ENCODE measurements at places on chromosomes 2 and 18.

GRCh38 chr18:45687621-45688020 lies 36.4 kb upstream of the SLC14A1 start:
- DNase-seq = peak; percentile 73

GRCh38 chr2:207724113-207724512 lies 12.7 kb downstream of the CCNYL1 start:
- DNase-seq = no peak

DNA sequence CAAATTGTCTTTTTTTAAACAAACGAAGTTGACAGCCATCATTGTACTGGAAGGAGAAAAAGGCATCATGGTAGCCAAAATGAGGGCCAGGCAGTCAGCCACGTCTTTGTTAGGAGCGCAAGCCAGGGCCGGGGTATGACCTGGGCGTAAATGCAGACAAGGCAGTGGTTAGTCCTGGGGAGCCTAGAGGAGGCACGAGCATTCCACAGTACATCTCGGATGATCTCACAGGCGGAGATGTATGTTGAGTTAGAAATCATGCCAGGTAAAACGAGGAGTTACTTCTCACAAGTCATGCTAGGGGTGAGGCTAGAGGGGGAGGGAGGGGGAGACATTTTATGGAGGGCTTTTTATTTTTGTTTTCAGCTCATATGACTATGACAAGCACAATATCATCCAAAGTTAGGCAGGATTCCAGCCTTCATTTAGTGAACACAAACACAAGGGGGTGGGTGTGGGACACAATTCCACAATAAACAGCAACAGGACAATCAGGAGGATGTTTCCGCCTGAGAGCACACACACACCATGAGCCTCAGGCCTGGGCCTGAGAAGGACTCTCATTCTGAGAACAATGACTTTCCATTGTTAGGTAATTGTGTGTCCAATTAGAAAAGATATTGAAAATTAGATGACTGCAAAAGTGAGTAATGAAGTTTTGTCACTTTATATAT lies 64.4 kb upstream of the PGAP1 start:
- DNase-seq = no peak

DNA sequence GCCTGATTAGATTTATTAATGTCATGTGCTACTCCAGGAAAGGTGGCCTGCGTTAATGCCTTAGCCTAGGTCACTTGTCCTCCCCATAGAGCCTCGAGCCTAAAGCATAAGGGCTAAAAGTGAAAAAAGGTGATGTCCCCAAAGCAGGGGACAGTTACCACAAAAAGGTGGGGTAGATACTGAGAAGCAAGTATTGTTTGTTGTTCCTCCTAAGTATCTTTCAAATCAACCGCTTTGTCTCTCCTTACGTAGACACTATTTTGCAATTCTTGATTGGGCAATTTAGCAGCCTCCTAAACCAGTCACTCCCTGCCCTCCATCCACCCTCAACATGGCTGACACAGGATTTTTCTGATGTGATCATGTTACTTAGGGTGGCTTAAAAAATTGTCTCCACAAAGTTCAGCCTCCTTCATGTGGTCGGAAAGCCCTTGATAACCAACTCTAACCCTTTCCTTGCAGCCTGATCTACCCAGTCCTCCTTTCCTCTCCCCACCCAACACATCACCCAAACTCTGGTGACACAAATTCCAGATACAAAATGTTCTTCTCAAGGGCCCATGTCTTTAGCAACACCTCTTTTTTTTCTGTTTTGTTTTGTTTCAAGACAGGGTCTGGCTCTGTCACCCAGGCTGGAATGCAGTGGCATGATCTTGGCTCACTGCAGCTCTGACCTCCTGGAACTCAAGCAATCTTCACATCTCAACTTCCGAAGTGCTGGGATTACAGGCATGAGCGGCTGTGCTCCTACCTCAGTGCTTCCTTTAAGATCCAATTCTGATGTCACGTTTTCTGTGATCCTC lies 6.9 kb downstream of the INHA start:
- no peak for DNase-seq

- DNase-seq = no peak
Observed at GRCh38 chr2:241156971-241157441, 6.7 kb downstream of the PPP1R7 start.

DNA sequence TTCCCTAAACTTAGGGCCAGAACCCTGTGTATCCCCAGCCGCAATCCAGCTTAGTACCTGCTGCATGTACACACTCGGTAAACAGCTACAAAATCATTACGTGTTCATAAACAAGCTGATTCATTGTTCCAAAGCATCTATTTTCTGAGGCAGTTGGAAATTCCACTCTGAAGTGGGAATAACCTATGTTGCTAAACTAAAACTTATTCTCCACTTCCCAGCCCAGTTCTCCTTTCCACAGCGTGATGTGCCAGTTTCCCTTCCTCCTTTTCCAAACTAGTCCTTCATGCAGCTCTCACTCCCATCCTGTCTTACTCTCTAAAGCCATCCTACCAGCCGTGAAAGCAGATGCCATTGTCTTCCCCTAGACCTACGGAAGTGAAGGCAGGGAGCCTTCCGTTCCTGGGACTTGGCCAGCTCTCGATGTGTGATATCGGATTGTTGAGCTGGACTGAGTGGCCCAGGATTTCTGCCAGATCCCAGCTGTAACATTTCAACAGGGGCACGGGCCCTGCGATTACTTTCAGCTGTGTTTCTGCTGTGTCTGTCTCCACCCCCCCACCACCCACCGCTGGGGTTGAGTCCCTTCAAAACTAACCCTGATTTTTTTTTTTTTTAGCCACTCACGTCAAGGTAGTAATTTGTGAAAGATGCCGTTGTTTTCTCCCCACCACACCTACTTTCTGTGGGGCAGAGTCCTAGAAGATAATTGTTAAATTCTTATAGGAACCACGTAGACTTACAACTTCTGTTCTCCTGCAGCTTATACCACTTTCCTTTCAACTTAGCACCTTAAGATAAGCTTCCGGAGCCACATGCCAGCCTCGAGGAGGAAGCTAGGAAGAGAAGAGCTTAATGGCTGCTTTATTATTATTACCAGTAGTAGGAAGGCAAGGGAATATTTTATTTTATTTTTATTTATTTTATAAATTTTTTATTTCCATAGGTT lies 100.9 kb downstream of the CRIM1 start:
- DNase-seq = no peak

- no peak for DNase-seq
Observed at GRCh38 chr2:124867247-124867646, 842.2 kb downstream of the CNTNAP5 start.

DNA sequence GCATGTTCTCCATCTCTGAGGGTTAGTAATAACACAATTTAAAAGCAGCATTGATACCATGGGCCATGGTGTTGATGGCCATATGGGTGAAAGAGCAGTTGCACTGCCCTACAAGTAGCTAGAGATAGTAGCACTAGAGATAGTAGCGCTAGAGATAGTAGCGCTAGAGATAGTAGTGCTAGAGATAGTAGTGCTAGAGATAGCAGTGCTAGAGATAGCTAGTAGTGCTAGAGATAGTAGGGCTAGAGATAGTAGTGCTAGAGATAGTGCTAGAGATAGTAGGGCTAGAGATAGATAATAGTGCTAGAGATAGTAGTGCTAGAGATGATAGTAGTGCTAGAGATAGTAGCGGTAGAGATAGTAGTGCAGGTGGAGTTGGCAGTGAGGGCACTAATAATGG lies 39.5 kb upstream of the KLHL14 start:
- DNase-seq = no peak

DNA sequence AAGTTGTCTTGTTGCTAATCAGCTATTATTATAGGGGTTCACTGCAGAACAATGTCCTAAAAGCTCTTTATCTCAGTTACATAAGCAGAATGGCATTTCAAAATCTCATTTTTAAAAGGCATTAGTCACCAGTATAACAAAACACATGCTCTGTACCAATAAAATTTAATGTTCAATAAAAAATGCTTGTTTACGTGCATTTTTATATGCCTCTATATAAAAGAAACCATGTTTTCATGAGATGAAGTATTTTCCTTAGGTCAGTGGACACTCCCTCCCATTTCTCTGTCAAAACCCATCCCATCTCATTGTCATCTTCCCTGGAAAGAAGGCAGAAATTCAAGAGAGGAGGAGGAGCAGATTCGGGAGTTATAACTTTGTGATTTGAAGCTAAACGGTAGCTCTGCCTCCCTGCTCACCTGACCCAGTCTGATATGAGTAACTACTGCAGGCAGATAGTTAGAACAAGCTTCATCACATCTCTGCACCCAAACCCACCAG lies 231.9 kb upstream of the SIX2 start:
- DNase-seq = no peak

GRCh38 chr2:44618251-44619023 lies 256.7 kb downstream of the CAMKMT start:
- DNase-seq = no peak

DNA sequence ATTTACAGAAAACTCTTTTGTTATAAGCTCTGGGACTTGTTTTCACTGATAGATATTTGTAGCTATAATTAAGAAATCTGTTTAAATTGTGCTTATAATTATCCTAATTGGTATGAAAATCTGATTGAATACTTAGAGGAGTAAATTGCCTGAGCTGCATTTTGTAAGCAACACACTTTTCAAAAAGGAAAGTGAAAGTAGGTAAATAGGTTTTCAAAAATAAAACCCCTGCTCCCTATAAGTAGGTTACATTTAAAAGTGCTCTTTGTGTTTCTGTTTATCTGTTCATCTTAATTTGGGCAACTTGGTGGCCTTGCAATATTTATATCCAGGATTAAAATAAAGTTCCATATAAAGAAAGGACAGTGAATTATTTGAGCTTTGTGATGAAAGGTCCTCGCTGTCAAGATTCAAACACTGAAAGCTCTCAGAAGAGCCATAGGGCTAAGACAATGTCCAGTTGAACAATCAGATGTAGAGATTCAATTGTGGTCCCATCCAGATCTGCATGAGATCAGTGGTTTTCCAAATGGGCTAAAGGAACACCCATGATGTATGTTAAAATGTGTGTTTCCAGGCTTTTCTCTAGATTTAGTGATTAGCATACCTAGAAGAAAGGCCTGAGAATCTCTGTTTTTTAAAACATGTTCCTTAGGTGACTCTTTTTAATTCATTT lies 371.6 kb downstream of the RPRM start:
- DNase-seq = no peak

GRCh38 chr2:162317058-162317742 lies 1.3 kb downstream of the IFIH1 start:
- peak; percentile 45 for DNase-seq

GRCh38 chr2:100216015-100216414 lies 73.6 kb upstream of the AFF3 start:
- DNase-seq = no peak

DNA sequence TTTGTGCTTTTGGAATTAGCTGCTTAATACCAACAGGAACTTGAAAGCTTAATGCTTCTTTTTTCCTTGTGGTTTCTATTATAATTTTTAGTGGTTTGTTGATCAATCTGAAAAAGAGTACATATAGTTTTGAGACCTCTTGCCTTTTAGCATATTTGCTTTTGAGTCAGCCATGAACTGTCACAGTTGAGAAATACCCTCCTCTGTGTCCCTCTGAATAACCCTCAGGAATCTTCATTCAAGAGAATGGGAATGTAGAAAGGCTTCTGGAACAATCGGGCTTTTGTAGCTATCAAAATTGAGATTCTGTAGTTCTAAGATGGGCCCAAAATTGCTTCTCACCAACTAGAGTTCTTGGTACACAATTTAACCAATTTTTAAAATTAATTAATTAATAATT lies 451.1 kb upstream of the TRIB2 start:
- DNase-seq = no peak

DNA sequence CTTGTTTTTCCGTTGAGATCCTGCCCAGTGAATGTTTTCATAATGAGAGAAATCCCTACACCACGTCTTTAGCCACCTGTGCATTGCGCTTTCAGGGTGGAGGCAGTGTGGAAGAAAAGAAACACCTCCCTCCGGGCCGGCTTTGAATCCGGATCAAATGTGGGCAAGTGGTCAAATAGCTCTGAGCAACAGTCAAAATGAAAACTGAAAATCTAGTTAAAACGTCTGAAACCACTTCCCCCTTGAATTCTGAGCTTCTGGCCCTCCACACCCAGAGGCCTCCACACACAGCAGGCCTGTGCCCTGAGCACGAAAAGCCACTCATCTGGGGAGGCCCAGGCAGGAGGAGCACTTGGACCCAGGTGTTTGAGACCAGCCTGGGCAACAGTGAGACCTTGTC lies 263.6 kb upstream of the SALL3 start:
- DNase-seq = no peak

DNA sequence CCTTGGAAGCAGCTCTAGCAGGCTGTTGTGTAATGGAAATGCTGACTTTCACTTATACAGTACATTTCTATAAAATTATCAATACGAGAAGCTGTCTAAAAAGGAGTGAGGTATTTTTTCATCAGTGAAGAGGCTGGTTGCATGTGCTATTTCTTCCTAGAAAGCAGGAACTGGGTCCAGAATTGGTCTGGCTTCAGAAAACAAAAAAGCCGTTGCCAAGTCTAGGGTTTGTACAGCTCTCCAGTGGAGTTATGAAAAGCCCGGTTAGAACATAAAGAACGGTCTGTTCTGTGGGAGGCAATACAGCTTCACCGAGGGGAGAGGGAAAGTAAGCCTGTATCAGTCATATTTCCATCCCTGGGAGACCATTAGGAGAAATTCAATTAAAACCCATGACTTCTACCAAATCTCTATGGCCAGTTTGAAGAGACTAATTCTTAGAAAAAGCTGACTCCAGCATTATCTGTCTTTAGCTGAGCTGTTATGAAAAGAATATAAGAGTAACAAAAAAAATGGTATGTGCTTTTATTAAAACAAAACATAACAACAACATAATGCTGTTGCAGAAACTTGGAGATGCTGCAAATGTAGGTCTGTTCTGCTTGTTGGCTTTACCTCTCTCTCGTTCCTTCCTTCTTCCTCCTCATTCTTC lies 217.0 kb downstream of the CMPK2 start:
- DNase-seq = no peak

GRCh38 chr2:7517851-7518250 lies 600.6 kb downstream of the RNF144A start:
- DNase-seq = no peak

DNA sequence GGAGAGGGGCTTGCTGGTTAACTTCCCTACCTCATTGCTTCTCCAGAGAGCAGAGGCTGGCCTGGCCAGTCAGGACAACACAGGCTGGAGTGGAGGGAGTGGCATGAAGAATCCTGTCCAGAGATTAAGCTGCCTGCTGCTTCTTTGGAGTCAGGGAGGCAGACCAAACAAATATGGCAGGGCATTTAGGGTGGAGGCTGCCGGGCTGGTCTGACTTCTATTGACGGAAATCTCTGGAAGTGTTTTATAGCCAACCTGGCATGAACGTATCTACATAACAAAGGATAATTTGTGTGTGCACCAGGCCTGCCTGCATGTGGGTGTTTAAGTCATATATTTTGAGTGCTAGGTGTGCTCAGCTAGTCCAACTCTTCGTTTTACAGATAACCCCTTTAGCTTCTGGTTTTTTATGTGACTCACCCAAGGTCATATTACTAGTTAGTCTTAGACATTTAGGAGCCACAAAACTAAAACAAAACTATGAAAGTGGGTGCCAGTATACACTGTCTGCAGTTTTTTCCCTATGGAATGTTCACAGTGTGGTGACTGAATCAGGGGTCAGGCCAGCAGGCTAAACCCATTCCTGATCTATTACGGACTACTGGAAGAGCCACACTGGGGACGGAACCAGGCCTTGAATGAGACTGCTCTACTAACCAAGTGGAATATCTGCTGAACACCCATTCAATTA lies 5.5 kb downstream of the NPC1 start:
- DNase-seq = no peak

GRCh38 chr2:18063826-18064470 lies 185.5 kb downstream of the KCNS3 start:
- DNase-seq = no peak

All from NAMALWA (cell line).